ENCODE measurements at places on chromosomes 1 and 21.

- DNase-seq: no peak
Measured at GRCh38 chr1:9494936-9495758, 44.1 kb upstream of the SLC25A33 start.

- DNase-seq: no peak
Measured at GRCh38 chr1:5594056-5594956, 397.9 kb downstream of the NPHP4 start.

DNA sequence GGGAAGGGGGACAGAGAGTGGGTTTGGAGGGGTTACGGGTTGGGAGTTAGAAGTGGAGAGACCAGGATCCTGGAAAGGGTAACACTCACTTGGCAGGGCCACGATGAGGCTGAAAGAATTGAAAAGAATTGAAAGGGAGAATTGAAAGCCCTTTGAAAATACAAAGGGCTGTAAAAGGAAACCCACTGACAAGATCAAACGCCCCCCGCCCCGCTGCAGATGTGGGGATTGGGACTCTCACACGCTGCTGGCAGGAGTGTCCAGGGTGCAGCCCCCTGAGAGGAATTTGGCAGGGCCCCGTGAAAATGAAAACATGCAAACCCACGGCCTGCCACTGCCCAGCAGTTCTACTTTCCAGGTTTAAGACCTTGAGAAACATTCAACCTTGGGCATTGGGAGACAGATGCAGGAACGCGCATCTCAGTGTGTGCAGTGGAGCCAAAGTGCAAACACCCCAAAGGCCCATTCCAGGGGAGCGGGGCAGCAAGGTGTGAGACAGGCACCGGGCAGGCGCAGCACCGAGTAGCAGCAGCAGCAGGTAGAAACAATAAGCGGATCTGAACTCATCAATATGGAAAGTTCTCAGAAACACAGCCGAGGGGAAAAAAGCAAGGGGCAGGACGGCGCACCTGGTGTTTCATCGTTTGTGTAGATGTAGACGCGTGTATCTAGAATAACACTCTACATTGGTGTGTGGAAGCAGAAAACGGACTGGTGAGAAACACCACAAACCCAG, 8.3 kb upstream of the TNFRSF1B start:
- DNase-seq: no peak

DNA sequence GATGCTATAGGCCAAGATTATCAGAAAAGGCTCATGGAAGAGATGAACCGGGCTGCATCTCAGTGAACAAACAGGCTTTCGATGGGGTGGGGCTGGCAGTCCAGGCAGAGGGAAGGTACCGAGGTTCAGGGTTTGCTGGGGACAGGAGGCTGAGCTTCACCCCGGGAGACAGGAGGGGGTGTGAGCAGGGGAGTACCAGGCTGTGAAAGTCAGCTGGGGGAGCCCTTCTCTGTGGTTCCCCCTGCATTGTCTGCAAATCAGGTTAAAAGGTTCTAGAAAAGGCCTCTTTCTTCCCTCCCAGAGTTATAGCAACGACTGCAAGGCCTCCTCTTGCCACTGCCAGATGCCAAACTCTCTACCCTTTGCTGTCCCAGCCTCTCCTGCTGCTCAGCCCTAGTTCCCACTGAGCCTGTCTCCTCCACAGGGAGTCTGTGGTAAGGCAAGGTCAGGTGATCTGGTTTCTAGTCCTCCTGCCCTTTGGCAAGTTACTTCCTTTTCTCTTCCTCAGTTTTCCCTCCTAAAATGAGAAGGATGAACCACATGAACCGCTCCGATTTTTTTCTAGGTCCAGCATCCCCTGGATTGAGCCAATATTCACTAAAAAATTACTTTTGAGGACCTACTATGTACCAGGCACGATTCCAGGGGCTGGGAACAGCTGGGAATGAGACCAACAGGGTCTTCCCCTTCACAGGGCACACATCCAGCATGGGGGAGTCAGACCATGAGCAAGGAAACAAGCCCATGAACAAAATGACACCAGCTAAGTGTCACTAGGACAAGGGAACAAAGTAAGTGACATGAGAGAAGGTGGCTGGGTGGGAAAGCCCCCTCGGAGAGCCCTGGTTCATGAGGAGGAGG, 7.2 kb downstream of the LAD1 start:
- no peak for DNase-seq

GRCh38 chr1:28437924-28438699, 67.7 kb upstream of the RCC1 start:
- DNase-seq: peak; percentile 97

DNA sequence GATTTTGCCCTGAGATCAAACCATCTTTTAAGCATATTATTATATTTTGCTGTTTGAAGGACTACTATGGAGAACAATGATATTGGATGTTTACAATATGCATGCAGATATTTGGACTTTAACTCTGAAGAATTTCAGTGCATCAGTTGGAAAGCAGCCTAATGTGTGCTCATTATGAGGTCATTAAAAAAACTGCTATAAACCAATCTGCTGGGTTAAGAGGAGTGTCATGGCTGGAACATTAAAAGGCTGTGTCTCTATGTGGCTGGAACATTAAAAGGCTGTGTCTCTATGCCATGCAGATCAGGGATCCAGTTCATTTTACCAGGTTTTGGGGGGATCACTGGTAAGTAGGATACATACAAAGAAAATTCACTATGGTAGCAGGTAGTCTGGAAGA, 77.6 kb downstream of the SPATA46 start:
- no peak for DNase-seq

- DNase-seq: no peak
Measured at GRCh38 chr1:226215239-226215638, 8.2 kb upstream of the MIXL1 start.

- DNase-seq: no peak
Measured at GRCh38 chr1:163745204-163745603, 423.4 kb downstream of the NUF2 start.

- no peak for DNase-seq
Measured at GRCh38 chr1:229479660-229480399, 28.3 kb downstream of the NUP133 start.

GRCh38 chr1:80248886-80249285, 1242.4 kb upstream of the ADGRL4 start:
- DNase-seq: peak; percentile 0

- DNase-seq: no peak
Measured at GRCh38 chr1:192766009-192766625, 42.7 kb upstream of the RGS2 start.

DNA sequence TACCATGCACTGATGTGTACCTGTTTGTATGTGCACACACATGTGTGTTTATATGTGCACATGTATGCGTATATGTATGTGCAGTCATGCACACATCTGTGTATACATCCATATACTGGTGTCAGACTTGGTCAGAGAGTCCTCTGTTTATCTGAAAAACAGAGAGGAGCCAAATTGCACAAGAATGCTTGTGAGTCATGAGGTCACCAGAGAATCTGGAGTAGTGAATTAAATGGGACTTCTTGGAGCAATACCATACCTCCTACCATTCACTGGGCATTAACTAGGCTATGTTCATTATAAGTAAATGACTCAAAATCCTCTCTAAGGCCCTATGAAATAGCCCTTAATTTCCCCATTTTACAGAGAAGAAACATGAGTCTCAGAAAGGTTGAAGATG, 272.1 kb upstream of the C1orf87 start:
- no peak for DNase-seq

- no peak for DNase-seq
Measured at GRCh38 chr1:59332983-59333382, 36.1 kb downstream of the FGGY start.

Data from GM04503 (cell line).